Activated T-helper 1 cell treated with anti-CD3 and anti-CD28 coated beads, Interleukin-12 subunit alpha, Interleukin-12 subunit beta, Interleukin-2, Interleukin-4 antibody, amounts not matched to agents 30 ng/mL and 10 ng/mL and 1 ng/mL, durations not matched to agents 14 hours and 24 hours and 36 hours (primary cell): ENCODE measurements at places on chromosomes 7 and 10. TPM values are rescaled to one million over a fixed set of nuclear protein-coding genes. Genes with fewer than 3 reads are reported as not detected.

ADK gene
- total RNA-seq, result 47.4 and 50.8 TPM in 2 replicates

PRSS58 gene
- total RNA-seq, result not detected in 2 replicates

PON1 gene
- not detected in 2 replicates for total RNA-seq

SNX10 gene
- 41.9 and 48.3 TPM in 2 replicates for total RNA-seq

MEST gene
- total RNA-seq, result 4.1 and 9.1 TPM in 2 replicates

CALHM2 gene
- 18.6 and 19.1 TPM in 2 replicates for total RNA-seq

DNA sequence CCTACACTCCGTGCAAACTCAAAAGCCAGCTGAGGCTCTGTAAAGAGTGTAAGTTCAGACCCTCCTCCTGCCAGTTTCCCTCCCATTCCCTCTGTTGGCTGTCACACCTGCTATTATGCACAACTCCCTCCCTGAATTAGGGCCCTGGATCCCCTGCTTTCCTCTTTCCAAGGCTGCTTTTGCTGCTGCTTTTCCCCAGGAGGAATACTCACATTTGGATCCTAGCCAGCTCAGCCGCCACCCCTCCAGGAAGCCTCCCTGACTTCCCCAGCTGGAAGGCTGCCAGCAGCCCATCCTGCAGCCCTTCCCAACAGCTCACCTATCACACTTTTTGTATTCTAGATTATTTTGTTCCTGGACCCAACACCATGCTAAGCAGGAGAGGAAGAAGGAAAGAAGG lies 40.9 kb upstream of the WDR11 start:
- DNase-seq, result no peak

DNA sequence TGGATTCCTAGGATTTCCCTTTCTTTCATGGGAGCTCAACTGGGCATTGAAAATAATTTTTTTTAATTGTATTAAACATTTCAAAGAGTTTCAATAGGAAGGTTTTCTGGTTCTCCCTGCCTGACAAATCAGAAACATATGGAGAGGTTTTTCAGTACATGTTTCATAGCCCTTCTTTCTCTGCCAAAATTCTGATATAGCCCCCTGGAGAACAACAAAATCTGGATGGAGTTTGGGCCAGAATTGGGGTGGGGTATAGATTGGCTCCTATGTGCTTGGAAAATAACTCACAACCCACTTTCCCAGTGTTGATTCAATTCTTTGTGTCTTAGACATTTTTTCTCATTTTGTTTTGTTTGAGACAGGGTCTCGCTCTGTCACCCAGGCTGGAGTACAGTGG lies 24.6 kb upstream of the EIF4H start:
- no peak for DNase-seq

GRCh38 chr7:85714951-85715350 lies 528.1 kb upstream of the SEMA3D start:
- DNase-seq, result no peak

DNA sequence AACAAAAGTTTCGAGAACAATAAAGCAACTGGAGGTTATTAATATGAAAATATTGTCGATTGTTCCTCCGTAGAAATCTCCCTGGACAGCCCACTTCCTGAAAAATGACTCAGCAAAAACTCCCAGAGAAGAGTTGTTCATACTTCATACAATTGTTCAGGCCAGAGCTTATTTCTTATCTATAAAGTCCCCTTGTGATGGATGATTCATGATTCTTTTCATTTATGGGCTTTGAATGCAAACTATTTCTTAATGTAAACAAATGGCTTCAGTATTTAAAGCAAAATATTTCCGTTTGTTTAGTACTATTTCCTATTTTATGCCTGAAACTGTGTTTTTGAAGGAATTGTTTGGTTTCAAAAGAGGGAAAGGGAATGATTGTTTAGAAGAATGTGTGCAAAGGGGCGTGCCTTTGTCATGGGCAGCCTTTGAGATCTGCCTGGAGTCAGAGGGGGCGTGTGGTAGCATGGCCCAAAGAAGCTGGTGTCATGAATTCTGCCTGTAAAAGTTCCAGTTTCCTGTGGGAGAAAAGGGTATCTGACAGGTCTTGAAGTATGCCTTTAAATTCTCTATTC lies 26.2 kb upstream of the EXOC6 start:
- no peak for DNase-seq

GRCh38 chr10:117164592-117165537 lies 26.8 kb upstream of the VAX1 start:
- DNase-seq, result no peak

DNA sequence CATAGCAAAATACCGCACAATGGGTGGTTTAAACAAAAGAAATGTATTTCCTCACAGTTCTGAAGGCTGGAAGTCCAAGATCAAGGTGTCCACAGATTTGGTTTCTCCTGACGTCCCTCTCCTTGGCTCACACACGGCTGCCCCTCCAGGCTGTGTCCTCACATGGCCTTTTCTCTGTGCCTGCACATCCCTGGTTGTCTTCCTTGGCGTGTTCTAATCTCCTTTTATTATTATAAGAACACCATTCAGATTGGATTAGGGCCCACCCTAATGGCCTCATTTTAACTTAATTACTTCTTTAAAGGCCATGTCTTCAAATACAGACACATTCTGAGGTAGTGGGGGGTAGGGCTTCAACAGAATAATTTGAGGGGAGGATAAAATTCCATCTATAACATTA lies 87.9 kb downstream of the FZD1 start:
- no peak for DNase-seq

GRCh38 chr10:14698829-14699170 lies 75.9 kb downstream of the FAM107B start:
- no peak for DNase-seq
